Fibroblast of skin of scalp (primary cell): ENCODE measurements at places on chromosomes 13 and 19.

DNA sequence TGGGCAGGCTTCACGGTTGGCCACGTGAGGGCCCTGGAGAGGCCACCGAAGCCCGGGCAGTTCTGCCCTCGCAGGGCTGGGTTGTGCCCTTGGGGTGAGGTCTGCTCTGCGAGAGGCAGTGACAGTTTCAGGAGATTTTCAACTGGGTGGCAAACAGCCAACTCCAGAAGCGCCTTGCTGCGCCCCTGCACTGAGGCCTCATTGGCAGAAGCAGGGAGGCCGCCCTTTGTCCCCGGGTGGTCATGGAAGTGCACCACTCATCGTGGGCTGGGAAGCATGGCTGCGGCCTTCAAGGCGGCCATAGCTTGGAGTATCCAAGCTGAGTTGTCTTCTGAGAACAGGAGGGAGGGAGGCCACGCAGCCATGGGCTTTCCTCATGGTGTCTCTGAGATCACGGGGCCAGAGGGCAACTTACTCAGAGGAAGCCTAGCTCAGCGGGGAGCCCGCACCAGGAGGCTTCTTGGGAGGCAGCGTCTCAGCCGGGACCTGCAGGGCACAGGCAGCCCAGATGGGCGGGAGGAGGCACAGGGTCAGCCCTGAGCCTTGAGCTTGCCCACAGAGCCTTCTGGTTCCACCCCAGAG is 14.8 kb downstream of the PLEKHJ1 start:
- no peak for DNase-seq

DNA sequence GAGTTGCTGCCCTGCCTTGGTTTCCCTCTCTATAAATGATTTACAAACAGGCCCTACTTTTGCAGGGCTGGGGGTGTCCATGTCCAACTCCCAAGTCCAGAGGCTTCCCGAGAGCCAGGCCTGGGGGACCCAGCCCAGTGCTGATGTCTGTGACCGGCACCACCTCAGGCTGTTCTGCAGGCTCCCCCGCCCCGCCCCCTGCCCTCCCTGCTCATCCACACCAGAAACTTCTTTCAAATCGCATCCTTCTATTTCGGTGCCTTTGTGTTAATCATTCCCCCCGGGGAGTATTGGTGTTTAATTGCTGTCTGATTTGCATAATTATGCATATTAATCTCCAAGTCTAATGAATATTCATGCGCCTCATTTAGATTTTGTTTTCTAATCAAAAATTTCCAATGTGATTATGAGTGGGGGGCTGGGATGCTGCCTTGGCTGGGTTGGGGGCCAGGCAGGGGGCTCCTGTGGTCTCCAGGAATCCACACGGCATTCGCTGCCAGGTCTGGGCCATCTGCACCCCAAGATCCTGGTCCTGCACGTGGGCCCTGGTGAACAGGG is 19.1 kb downstream of the TCF3 start:
- DNase-seq: no peak

DNA sequence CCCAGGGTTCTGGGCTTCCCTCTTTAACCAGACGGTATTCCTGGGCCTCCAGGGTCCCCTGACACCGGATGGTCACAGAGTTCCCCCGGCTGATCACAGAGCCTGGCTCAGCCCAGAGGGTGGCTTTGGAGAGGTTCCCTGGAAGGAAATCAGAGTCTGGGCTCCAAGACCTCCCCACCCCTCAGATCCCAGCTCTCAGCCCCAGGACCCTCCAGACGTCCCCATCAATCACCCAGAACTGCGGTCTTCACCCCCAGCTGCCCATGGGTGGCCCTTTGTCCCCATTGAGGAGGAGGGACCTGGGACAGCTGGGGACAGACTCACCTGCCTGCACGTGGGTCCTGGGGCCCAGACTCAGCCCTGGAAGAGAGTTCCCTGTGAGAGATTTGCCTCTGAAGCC is 955 bp downstream of the LILRA5 start:
- DNase-seq: no peak

DNA sequence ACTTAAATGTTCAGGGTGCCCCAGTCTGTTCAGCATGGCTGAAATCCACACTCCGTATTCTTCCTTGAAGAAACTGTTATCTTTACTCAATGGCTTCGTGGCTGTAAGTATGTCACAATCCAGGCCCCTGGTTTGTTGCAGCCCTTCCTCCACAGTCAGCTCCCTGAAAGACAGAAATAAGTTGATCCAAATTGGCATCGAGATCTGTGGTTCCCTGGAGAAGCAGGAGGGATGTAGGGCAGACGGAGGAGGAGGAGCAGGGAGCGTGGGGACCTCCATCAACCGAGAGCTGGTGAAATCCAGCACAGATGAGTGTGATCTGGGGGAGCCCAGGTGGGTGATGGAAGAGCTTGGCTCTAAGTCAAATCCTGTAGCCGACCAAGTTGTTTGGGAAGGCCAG is 304 bp downstream of the TSPAN16 start:
- no peak for DNase-seq

- DNase-seq: peak; percentile 83
These were observed 15.3 kb upstream of the GPR183 start for GRCh38 chr13:99322297-99323103.

DNA sequence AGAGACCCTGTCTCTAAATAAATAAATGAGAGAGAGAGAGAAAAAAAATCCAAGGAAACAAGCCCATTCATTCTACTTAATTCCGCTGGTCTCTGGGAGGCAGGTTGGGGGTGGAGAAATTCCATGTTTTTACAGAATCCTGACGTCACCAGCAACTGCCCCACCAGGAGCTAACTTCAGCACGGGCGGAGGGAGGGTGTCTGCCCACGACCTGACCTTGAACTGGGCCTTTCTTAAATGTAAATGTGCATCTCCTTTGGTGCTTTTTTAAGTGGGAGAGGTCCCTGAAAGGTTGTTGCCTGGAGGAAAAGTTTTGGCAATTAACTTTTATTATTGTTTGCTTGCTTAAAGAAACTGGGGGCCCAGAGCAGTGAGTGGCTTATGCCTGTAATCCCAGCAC is 15.5 kb downstream of the KLF2 start:
- no peak for DNase-seq

DNA sequence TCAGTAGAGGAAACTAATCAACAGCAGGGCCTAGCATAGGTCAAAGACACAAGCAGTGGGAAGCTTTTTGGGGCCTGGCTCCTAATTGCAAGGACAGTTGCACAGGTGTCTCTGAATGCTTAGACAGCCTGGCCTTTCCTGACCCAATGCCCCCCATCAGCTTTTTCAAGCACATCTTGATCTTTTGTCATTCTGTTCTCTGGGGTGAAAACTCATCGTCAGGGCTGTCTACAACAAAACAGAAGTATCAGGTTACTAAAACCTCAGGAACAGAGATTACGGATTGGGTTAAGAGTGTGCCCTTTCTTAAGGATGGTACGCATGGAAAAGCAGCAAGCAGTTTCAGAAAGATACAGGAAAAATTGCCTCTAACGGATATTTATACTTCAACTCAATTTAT is 8.3 kb upstream of the ZNF254 start:
- no peak for DNase-seq

DNA sequence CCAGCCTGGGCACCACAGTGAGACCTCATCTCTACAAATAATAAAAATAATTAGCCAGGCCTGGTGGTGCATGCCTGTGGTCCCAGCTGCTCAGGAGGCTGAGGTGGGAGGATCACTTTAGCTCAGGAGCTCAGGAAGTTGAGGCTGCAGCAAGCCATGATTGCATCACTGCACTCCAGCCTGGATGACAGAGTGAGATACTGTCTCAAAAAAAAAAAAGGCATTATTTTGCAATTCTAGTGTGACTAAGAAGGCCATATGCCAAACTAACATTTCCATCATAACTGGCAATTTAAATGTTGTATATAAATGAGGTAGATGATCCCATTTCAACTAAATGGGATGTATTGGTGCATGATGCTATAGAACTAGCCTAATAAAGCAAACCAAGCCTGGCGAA is 632.8 kb upstream of the KLF12 start:
- peak; percentile 76 for DNase-seq

DNA sequence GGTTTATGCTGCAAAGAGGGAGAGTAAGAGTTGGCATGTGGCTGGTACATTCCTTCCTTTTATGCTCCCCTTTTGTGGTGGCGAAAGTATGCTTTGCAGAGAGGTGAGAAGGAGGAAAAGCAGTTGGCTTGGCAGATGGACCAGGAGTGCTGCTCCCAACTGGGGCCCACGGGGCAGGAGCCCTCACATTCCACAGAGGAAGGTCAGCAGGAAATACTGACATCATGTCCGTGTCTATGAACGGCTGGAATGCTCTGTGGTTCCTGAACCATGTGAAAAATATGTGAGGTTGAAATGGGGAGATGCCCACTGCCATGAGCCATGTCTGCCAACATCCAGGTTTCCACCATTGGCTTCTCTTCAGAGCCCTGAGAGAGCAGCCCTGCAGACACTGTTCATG is 33.3 kb upstream of the GAS6 start:
- peak; percentile 97 for DNase-seq

DNA sequence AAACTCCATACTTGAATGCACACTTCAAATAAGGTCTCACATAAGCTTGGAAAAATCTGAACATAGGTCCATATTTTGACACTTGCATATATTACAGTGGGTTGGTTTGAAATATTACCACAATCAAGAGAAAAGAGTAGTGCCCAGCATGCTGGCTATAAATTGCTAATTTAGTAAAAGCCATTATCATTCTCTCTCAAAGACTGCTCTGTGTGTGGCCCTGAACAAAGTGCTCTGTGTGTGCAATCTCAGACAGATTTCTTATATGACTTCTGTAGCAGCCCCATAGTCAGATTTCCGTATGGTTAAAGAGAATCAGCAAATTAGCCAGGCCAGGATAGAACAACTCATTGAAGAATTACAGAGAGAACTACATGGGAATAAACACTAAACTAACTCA is 78.2 kb downstream of the LIG4 start:
- no peak for DNase-seq

DNA sequence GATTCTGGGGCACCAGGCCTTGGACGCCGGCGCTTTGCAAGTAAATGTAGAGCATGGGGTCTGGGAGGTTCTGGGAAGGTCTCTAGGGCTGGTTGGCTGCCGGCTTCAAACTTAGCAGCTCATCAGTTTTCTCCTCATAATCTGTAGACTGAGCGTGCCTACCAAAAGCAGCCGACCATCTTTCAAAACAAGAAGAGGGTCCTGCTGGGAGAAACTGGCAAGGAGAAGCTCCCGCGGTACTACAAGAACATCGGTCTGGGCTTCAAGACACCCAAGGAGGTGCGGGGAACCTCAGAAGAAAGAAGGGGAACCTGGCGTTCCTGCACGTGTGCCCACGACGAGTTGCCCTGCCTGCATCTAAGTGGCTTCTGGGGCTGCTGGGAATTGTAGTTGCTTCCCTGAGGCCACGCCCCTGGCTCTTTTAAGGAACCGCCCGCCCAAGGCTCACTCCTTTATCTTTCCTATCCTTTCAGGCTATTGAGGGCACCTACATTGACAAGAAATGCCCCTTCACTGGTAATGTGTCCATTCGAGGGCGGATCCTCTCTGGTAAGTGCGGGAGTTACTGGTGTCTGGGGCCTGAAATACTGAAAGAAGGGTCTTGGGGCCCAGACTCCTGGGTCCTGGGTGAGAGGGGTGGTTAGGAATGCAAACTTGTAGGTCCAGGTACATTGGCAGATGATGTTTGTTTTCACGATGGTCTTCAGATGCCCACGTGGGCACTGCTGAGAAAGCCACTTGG is 984 bp downstream of the RPS11 start:
- DNase-seq: peak; percentile 61

- DNase-seq: peak; percentile 98
These were observed 301.6 kb downstream of the SLITRK6 start for GRCh38 chr13:85497652-85498051.

- DNase-seq: no peak
These were observed 33.2 kb downstream of the DPF1 start for GRCh38 chr19:38190793-38191192.

DNA sequence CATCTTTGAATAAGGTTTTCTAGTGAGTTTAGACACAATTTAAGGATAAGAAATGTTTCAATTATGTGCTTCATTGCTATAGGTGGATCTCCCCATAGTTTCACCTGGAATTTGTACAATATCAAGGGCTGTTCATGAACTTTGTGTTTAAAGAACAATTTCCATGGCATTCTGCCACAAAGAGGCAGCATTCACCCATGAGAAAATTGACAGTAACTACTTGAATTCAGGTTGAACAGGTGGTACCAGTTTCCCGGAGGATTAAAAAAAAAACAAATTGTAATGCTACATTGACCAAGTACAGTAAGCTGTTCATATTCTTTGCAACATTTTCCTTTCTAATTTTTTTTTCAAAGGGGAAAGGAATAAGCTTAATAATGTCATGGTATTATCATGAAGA is 9.1 kb downstream of the SLITRK5 start:
- no peak for DNase-seq

- DNase-seq: no peak
These were observed 239.9 kb downstream of the SPRY2 start for GRCh38 chr13:80101040-80101439.

DNA sequence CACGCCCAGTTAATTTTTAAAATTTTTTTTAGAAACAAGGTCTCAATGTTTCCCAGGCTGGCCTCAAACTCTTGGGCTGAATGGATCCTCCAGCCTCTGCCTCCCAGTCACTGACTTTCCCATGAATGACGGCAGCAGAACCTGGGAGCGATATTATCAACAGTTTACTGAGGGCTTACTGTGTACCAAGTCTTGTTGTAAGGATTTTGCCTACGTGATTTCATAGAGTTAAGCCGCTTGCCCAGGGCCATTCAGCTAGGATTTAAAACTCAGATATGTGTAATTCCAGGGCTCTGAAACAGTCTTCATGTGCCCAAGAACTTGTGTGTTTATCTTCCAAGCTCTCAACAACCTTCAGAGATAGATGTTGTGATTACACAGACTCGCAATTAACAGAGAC is 6.0 kb upstream of the KXD1 start:
- no peak for DNase-seq

- DNase-seq: peak; percentile 49
These were observed 13.7 kb upstream of the FARP1 start for GRCh38 chr13:98129059-98129746.

DNA sequence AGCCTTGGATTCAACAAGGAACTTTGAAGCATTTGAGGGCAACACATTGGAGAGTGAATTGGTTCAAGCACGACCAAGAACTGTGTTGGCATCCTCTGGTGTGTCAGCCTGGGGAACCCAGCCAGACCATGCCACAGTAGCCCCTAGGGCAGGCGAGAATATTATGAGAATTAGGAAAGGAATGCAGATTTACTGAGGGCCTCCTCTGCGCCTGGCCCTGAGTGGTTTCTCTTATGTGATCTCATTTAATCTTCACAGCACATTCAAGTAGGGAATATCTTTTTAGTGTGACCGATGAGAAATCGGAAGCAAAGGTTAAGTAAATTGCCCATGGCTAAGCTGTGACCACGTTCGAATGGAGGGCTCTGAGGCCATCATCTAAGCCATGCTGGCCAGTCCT is 15.3 kb upstream of the ERICH6B start:
- peak; percentile 19 for DNase-seq
